ENCODE measurements at places on chromosomes 16 and 17. TPM values are rescaled to one million over a fixed set of nuclear protein-coding genes. Genes with fewer than 3 reads are reported as not detected.

GRCh38 chr16:74111456-74111982 is 185.1 kb upstream of the PSMD7 start:
- H3K36me3 ChIP-seq: no peaks in the 10 kb centered on the region
- H3K27ac ChIP-seq: no peak overlapping the region
- no peak overlapping the region for H3K4me3 ChIP-seq
- no peak for DNase-seq
- no peaks in the 10 kb centered on the region for H3K4me1 ChIP-seq

GRCh38 chr16:12584488-12585233 is 219.0 kb downstream of the CPPED1 start:
- peaks cover 10% of the 10 kb centered on the region for H3K27me3 ChIP-seq
- DNase-seq: no peak
- H3K36me3 ChIP-seq: no peaks in the 10 kb centered on the region
- no peaks in the 10 kb centered on the region for H3K4me1 ChIP-seq
- no peak overlapping the region for H3K27ac ChIP-seq

DNA sequence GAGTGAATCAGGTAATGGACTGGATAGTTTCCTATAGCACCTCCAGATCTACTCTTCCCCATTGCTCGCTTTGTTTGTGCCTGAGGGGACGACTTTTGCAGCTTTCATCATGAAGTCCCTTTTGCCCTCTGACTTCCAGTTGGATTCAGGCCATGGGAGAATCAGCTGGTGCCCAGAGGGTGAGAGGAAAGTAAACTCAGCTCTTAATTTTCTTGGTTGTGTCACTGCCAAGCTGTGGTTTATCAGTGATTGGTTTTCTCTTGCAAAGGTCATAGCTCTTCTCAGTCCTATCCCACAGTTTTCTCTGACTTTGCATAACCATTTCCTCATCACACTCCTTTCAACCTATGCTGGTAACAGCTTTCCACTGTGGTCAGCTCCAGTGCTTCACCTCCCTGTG is 200.1 kb downstream of the KCNJ2 start:
- no peak overlapping the region for H3K27ac ChIP-seq
- H3K27me3 ChIP-seq: no peaks in the 10 kb centered on the region
- no peak overlapping the region for H3K4me3 ChIP-seq
- H3K36me3 ChIP-seq: no peaks in the 10 kb centered on the region
- DNase-seq: no peak
- peaks cover 7% of the 10 kb centered on the region for H3K4me1 ChIP-seq

- peaks cover 48% of the 10 kb centered on the region for H3K27me3 ChIP-seq
- H3K36me3 ChIP-seq: peaks cover 10% of the 10 kb centered on the region
- no peaks in the 10 kb centered on the region for H3K4me1 ChIP-seq
These were observed 23.3 kb upstream of the CCR7 start for GRCh38 chr17:40588552-40588951.

DNA sequence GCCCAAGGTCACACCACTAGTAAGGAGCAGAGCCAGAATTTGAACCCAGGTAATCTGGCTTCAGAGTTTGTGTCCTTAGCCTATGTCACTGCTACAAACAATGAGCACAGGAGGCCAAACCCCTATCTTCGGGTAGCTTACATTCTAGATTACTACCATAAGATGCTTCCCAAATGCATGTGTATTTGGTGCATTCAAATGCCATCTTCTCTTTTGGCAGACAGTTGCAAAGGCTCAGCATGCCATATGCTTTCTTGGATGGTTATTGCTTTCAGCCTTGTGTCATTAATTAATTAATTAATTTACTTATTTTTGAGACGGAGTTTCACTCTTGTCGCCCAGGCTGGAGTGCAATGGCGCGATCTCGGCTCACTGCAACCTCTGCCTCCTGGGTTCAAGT is 80.7 kb downstream of the DNAH3 start:
- no peaks in the 10 kb centered on the region for H3K4me1 ChIP-seq
- no peak overlapping the region for H3K27ac ChIP-seq
- H3K36me3 ChIP-seq: no peaks in the 10 kb centered on the region
- H3K4me3 ChIP-seq: no peak overlapping the region
- DNase-seq: no peak
- H3K27me3 ChIP-seq: peaks cover 3% of the 10 kb centered on the region

- peaks cover 9% of the 10 kb centered on the region for H3K27me3 ChIP-seq
- no peak overlapping the region for H3K4me3 ChIP-seq
- H3K36me3 ChIP-seq: no peaks in the 10 kb centered on the region
- no peaks in the 10 kb centered on the region for H3K4me1 ChIP-seq
- no peak overlapping the region for H3K27ac ChIP-seq
- DNase-seq: no peak
These were observed 5.8 kb upstream of the GP2 start for GRCh38 chr16:20333120-20333519.

DNA sequence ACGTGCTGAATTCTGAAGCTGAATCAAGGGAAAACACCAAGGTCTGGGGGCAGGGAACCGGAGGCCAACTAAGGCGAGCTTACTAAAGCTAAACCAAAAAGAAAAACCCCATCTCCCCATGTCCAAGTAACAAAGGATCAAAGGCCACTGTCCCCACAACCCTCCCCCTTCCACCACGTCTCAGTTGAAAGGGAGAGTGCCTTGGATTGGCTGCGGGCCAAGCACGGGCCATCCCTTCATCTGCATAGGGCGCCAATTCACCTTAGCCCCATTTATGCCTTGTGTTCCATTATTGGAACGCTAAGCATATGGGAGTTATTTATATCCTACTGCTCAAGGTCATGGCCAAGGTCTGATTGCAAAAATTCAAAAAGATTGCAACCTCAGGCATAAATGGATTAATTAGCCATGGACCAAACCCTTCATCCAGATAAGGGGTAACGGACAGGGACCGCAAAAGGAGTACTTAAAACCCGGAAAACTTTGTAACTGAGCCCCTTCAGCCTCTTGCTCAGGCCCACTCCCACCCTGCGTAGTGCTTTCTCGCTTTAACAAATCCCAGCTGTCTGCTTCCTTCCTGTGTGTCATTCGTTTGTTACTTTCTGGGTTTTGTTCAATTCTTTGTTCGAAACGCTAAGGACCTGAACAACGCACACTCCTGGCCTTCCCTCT is 740 bp upstream of the ATP6V0D1 start:
- H3K27me3 ChIP-seq: no peaks in the 10 kb centered on the region
- H3K36me3 ChIP-seq: peaks cover 4% of the 10 kb centered on the region
- peak overlapping the region; percentile 96 for H3K27ac ChIP-seq
- peak overlapping the region; percentile 100 for H3K4me3 ChIP-seq
- DNase-seq: no peak

DNA sequence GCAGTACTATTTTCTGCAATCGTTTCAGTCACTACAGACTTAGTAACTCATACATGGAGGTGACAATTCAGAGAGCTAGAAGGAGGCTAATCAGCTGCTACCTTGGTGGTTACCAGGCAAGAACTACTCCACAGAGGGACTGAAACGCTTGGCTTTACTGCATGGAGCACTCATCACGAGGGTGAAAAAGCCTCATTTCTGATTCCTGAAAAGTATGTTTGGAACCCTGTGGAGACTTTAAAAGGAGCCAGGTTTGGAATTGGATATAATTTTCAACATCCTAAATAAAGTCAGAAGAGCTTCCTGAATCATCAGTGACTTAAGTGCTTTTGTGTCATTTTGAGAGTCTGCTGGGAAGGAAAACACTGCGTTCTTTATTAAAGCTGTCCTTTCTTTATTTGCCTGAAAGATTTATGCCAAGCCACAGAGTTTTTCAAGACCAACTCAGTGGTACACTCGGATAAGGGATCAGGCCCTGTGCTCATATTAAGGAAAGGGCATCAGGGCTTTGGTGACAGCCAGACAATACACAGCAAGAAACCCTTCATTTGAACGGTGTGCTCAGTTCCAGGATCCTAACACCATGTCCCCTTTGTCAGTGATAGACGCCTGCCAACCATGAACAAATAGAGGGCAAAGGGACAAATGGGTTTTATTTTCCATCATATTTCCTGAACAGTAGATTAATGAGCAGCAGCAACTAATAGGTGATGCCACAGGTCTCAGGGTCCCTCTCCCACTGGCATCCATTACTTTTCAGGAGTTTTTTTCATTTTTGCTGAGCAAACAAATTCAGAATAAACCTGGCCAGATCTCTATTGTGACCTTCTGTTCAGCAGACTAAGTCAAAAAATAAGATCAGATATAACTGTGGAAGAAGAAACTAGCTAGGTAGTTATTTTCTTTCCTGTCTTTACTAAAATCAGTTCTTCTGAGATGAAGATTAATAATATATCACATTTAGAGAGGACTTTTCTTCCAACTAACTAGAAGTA is 80.5 kb upstream of the CLEC18B start:
- no peak for DNase-seq

DNA sequence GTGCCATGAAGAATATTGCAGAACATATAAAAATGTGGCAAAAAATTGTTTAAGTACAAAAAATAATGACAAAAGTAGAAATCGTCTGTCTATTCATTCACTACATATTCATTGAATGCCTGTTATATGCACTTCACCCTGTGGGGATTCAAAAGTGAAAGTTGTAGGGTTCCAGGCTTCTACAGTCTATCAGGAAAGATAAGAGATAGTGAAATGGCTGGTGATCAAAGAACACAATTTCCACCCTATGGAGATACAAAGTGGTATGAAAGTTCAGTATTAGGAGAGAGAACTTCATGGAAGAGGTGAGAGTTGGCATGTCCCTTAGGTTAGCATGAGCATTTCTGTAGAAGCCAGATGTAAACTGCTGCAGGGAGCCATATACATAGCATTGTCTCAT is 127.0 kb upstream of the PMFBP1 start:
- H3K27me3 ChIP-seq: no peaks in the 10 kb centered on the region
- H3K4me3 ChIP-seq: no peak overlapping the region
- H3K4me1 ChIP-seq: peaks cover 8% of the 10 kb centered on the region
- H3K36me3 ChIP-seq: peaks cover 1% of the 10 kb centered on the region
- no peak overlapping the region for H3K27ac ChIP-seq

- no peak overlapping the region for H3K27ac ChIP-seq
- peaks cover 27% of the 10 kb centered on the region for H3K4me1 ChIP-seq
- DNase-seq: no peak
- no peak overlapping the region for H3K4me3 ChIP-seq
- H3K36me3 ChIP-seq: peaks cover 2% of the 10 kb centered on the region
- peaks cover 2% of the 10 kb centered on the region for H3K27me3 ChIP-seq
These were observed 5.0 kb downstream of the TSR3 start for GRCh38 chr16:1346422-1347285.

DNA sequence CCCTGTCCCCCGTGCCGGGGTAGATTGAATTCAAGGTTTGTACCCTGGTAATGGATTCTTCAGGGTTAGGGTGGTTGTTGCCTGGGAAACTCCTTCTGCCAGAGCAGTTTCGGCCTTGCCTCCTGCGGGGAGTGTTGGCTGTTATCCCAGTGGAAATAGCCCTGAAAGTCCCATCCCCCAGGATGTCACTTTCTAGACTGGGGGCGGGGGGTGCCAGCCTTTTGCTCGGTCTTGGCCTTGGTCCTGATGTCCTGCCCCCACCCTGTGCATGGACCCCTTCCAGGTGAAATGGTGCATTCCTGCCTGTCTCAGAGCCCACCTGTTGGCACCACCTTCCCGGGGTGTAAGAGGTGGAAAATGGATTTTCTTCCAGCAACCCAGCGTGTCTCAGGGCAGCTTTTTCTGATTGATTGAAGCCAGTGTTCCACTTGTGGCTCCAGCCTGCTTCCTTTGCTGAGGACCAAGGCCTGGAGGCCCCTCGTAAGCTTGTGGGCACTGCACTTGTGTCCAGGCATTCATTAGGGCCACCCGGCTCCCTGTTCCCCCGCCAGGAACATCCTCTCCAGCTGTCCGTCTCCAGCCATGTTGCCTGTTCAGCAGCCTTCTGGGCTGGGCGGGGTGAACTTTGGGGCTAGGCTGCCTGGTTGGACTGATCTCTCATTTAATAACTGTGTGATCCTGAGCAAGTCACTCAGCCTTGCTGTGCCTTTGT is 25.6 kb downstream of the MGAT5B start:
- no peak overlapping the region for H3K4me3 ChIP-seq
- no peak for DNase-seq
- peaks cover 3% of the 10 kb centered on the region for H3K4me1 ChIP-seq
- H3K27me3 ChIP-seq: peaks cover 3% of the 10 kb centered on the region

DNA sequence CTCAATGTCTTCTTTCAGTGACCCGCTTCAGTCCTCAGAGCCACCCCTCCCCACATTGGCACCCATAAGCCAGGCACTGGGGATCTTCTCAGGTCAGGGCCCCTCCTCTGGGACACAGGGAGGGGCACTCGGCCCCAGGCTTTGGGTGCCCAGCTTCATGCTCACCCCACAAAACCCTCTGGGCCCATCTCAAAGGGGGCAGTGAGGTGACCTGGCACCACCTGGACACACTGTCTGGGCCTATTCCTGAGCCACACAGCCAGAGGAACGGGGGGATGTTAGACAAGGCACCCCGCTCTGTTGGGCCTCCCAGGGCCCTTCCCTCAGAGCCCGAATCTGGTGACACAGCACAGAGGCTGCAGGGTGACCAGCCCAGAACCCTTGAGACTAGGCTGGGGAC is 36.1 kb downstream of the TNFRSF13B start:
- peak; percentile 44 for DNase-seq
- H3K36me3 ChIP-seq: no peaks in the 10 kb centered on the region
- H3K27ac ChIP-seq: no peak overlapping the region
- peaks cover 18% of the 10 kb centered on the region for H3K27me3 ChIP-seq
- no peak overlapping the region for H3K4me3 ChIP-seq

DNA sequence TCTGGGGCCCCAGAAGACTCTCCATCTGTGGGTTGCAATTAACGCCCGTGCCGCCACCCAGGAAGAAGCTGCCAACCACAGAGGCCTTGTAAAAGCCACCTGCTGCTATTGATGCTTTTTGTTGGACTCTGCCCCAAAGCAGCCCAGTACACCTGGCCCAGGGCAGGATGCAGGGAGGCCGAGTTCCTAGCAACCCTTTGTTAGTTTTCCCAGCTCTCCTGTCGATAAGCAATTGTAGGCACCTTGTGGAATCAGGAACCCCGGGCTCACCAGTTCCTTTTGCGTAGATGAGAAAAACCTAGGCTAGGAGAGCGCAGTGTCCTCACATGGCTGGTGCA is 103.3 kb downstream of the ABCC6 start:
- H3K4me3 ChIP-seq: no peak overlapping the region
- H3K4me1 ChIP-seq: no peaks in the 10 kb centered on the region
- peaks cover 48% of the 10 kb centered on the region for H3K36me3 ChIP-seq
- no peaks in the 10 kb centered on the region for H3K27me3 ChIP-seq
- H3K27ac ChIP-seq: no peak overlapping the region
- no peak for DNase-seq

GRCh38 chr16:53518550-53519416 is 15.8 kb upstream of the AKTIP start:
- no peak for DNase-seq
- H3K36me3 ChIP-seq: no peaks in the 10 kb centered on the region
- no peaks in the 10 kb centered on the region for H3K4me1 ChIP-seq
- peaks cover 5% of the 10 kb centered on the region for H3K27me3 ChIP-seq

DNA sequence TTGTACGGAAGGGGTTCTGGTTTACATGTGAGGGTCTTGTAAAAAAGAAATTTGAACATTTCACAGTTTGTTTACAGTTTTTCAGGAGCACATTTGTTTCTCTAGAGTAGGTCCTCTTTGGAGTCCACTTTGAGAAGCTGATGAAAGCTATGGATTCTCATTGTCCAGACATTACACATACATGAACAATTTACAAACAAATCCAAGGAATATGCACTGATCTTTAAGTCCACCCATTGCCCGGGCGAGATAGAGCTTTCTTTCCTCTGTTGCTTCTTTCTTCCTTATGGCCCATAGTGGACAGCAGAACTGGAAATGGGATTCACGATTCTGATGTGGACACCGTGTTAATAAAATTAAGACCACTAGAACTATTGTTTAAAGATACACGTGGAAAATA is 1.9 kb downstream of the DCAF7 start:
- H3K27me3 ChIP-seq: no peaks in the 10 kb centered on the region
- H3K36me3 ChIP-seq: no peaks in the 10 kb centered on the region
- no peak for DNase-seq

Gene PSMC5
- 92.3 TPM for total RNA-seq

Gene GRB7
- total RNA-seq: 0.46 TPM

Gene QRICH2
- 4.7 TPM for total RNA-seq

Gene NOG
- total RNA-seq: 2.0 TPM

Measured in chondrocyte (in vitro differentiated cells).